Fibroblast of the aortic adventitia (primary cell): ENCODE measurements at places on chromosomes 1 and 21.
A peak's percentile ranks its signal among the peaks of the same experiment; 100 is the strongest.

GRCh38 chr1:116568662-116569380 is 2.0 kb downstream of the CD58 start:
- no peak for DNase-seq

GRCh38 chr1:156608981-156609380 is 7.7 kb upstream of the GPATCH4 start:
- DNase-seq: no peak

DNA sequence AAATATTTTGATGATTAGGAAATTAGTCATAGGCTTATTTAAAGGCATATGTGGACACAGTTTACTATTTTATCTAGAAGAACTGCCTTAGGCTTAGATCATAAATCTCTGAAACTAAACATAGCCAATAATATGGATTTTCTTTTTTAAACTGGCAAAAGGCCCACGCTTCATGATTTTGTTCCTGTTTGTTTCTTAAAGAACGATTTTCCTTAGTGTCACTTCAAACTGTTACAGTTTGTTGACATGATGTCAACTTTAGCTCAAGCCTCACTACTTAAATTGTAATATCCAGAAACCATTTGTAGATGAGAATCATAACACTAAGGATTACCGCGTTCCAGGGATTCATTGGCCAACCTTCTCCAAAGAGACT is 322.6 kb downstream of the HHIPL2 start:
- DNase-seq: no peak

DNA sequence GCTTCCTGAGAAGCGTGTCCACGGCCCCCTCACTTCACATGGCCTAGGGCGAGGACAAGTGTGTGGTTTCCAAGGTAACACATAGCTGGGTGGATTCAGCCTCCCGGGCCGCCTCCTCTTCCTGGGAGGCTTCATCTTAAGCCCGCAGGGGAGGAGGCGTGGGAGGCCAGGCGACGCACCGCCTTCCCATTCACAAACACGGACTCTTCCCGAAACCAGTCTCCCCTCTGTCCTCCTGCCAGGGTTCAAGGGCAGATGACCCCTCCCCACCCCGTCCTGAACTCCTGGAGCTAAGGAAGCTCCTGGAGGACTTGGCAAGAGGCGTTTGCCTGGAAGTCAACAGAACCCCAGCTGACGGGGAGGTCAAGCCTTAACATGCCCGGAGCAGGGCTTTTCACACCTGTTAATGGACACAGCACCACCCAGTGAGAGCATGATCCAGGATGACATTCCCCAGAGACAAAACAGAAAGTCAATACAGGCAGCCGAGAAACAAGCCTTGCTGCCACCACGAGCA is 56.7 kb downstream of the KCNN3 start:
- DNase-seq: no peak

- DNase-seq: no peak
These were observed 40.7 kb downstream of the LPGAT1 start for GRCh38 chr1:211789641-211790464.

GRCh38 chr1:87632232-87632631 is 303.6 kb downstream of the LMO4 start:
- DNase-seq: no peak

- no peak for DNase-seq
These were observed 11.3 kb upstream of the ADGRB2 start for GRCh38 chr1:31775210-31775999.

DNA sequence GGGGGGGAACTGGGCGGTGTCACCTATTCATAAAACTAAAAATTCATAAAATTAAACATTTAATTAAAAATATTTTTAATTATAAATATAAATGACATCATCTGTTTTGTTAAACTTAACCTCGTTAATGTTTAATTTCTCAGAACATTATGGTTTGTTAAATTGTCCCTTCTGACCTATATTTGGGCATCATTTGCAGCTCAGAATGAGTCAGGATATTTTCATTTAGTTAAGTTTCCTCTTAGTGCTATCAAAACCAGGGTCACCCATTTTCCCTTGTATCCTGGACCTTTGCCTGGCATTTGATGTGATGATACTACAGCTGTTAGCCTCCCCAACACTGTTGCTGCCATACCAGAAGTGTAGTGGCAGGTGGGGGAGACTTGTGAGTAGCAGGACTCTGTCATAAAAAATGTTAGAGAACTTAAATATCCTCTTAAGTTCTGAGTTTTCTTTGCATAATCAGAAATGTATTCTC is 30.3 kb downstream of the TSNAX start:
- no peak for DNase-seq

DNA sequence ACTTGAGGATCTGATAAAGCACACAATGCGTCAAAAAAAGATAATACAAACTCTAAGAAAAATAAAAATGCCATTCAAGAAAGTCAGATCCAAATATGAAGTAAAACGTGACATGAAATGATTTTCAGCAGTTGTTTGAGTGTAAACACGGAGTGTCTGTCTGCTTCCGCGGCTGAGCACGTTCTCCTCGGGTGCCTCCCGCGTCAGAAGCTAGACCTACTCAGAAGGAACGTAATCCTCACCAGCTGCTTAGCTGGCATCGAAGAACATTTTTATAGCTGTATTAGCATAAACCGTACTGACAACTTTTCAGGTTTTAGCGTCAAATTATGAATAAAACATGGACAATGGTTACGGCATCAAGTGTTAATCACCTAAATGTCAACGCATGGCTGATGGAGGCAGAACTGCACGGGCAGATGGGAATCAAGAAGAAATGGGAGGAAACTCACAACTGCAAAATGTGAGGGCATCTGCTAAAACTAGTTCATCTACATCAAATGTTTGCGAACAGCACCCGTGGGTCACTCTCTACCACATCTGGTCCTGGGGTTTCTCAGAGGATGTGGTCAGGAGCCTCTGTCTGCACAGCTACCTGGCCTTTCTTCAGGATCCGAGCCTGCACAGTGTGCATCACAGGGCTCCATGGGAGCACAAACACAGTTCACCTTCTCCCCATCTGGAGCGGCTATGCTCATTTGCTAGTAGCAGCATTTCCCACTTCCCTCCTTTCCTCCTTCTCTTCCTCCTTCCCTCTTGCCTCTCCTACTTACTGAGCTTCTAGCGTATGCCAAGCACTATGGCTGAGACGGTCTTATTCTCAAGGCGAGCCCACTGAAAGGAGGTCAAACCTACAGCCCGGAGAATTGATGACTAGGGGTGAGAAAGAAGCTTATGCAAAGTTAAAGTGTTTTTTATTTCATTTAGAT is 40.0 kb downstream of the RCAN1 start:
- no peak for DNase-seq

DNA sequence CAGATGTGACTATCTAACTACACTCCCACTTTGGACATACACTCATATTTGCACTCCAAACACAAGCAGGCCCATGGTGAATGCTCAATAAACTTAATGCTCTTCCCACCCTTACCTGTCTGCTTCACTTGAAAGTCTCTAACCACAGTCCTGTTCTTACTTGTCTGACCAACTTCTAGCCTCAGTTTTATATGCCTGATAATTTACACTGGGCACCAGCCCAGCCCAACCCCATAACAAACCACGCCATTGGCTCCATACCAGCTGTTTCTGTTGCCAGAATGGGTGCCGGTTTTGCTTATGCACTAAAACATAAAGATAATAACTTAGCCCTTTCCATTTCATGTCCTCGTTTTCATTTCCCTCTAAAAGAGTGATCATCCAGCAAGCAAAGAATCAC is 395.4 kb downstream of the NTNG1 start:
- DNase-seq: no peak

DNA sequence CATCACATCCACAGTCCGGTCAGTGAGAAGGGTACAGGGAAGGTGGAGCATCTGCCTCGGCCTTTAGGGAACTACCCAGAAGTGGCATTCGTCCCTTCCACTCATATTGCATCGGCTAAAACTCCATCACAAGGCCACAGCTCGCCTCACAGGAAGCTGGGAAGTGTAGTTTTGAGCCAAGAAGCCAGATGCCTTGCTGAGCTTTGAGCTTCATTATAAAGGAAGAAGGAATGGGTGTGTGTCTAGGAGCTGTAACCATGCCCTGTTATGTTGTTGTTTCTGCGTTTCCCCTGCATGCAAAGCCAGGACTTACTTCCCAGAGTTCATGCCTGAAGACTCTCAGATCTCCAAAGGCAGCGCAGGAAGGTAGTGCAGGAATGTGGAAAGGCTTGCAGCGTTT is 61.1 kb downstream of the OPTC start:
- peak; percentile 72 for DNase-seq

DNA sequence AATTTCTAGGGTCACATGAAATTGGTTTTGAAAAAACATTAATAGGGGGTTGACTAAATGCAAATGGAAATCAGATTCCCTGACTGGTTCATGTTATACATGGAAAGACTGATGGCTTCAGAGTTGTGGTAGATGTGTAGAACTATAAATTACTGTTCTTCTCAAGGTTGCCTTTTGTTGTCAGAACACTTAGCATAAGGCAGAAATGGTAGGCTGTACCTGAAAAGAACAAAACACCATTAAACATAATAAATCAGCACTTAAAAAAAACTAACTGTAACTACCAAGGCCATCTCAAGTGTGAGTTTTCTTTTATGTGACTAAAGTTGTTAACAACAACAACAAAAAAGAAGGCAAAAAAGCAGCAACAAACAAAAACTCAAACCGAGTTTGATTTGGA is 111.8 kb downstream of the RPS6KC1 start:
- no peak for DNase-seq
